ENCODE measurements at places on chromosomes 3 and 15.

DNA sequence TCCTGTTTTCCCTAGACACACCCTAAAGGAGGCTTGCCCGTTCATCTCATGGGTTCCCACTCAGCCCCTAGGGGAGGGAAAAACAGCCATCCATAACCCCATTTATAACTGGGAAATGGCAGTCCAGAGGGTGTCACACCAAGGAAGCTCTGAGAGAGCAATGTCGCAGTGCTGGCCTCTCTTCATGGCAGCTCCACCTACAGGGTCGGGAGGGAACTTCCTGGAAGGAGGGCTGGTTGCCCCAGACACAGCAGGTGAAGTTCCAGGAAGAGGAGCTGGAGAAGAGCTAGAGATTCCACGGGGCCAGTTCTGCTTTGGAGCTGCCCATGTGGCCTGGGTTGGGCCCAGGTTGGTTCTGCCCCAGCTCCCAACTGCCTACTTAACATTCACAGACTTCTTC, 22.3 kb upstream of the LINGO1 start:
- no peak for DNase-seq

GRCh38 chr3:119700269-119700919, 2.4 kb upstream of the CFAP91 start:
- DNase-seq, result no peak

DNA sequence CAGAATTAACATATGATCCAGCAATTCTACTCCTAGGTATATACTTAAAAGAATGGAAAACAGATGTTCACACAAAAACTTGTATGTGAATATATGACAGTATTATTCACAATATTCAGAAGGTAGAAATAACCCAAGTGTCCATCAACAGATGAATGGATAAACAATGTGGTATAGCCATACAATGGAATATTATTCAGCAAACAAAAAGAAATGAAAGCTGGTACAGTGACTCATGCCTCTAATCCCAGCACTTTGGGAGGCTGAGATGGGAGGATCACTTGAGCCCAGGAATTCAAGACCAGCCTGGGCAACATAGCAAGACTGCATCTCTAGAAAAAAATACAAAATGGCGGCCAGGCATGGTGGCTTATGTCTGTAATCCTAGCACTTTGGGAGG, 129.4 kb downstream of the RBPMS2 start:
- no peak for DNase-seq

DNA sequence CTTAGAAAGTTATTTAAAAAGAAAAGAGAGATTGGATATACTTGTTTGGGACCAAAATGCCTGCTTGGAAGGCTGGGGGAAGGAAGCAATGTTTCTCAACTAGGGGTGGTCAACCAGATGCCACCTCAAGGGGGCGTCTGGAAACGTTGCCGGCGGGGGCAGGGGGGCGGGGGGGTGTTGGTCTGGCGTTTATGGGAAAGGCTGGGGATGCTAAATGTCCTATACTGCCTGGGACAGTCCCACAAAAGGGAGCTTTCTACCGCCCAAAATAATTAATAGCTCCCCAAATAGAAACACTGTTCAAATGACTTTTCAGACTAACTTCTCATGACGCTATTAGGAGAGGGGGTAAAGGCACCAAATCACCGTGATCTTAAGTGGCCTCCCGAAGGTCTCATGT, 2.2 kb downstream of the POLG start:
- DNase-seq, result no peak

GRCh38 chr3:58640700-58641372, 25.7 kb downstream of the FAM3D start:
- peak; percentile 51 for DNase-seq

DNA sequence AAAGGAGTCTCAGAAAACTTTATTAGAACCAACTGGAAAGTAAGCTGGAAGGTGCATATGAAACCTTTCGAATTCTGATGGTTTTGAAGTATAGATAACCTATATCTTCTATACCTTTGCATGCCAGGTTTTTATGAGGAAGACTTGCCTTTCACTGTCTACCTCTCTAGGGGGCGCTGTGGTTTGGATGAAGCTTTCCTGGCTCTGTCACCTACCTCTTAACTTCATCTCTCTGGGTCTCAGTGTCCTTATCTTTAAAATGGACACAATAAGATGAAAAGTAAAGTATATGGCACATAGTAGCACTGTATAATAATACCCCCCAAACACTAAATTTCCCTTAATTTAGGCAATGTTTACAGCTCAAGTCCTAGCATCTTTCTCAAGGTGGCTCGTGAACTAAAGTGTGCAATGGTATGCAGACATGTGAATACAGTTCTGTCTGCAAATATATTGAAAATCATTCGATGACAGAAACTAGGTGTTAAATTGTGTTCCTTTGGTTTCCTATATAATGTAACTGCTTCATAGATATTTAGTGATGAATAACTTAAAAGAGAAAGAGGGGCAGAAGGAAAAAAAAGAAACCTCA, 314.3 kb downstream of the CHST2 start:
- no peak for DNase-seq

DNA sequence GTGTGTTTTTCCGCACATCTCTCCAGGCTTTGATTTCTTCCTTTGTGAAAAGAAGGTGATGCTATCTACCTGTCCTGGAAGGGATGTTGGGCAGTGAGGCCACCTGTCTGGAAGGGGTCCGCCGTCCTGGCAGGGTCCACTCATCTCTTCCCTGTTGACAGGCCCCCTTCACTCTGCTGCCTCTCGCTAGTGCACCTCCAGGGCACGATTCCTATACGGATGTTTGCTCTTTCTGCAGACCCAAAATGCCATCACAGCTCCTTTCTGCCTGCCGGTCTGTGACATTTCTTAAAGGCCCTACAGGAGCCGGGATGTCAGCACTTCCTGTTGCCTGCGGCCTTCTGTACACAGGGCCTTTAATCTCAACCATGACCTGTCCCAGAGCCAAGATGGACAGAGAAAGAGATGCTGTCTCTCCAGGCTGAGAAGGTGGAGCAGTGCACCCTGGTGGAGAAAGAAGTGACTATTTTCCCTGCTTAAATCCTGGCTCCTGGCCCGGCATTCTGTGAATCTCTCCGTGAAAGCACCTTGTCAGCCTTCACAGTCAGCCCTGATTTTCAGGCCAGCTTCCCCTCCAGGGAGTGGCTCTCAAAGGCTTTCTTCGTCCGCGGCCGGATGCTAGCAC, 7.4 kb downstream of the FAM3D start:
- no peak for DNase-seq

DNA sequence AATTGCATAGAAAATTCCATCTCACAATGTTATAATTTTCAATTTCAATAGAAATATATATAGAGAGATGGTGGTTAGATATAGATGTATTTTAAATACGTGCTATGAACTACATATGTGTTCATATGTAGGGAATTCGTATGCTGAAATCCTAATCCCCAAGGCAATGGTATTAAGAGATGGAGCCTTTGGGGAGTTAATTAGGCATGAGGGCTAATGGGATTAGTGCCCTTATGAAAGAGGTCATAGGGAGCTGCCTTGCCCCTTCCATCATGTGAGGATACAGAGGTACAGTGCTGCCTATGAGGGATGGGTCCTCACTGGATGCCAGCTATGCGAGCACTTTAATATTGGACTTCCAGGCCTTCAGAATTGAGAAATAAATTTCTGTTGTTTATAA, 79.6 kb upstream of the CCDC54 start:
- no peak for DNase-seq

- no peak for DNase-seq
These were observed 322.7 kb downstream of the SV2B start for GRCh38 chr15:91422797-91423196.

DNA sequence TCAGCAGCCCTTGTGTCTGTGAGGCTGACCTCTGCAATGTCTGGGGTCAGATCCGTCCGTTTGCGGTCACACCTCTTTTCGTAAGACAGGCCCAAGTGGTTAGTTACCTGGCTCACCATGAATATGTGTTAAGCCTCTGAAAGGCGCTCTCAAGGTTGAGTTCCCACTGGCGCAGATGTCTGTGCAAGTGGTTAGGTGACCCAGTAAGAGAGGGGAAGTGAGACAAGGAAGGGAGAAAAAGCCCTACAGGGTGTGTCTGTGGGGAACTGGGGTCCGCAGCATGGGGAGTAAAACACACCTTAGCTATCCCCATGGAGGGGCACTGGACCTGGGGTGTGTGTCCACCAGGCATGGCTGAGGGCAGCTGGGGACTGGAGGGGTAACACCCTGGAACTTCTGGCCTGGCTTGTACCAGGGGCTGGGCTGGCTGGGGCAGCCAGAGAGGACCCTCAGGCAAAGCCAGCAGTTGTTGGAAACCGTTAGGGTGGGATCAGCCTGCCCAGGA, 391.6 kb upstream of the PROK2 start:
- no peak for DNase-seq

DNA sequence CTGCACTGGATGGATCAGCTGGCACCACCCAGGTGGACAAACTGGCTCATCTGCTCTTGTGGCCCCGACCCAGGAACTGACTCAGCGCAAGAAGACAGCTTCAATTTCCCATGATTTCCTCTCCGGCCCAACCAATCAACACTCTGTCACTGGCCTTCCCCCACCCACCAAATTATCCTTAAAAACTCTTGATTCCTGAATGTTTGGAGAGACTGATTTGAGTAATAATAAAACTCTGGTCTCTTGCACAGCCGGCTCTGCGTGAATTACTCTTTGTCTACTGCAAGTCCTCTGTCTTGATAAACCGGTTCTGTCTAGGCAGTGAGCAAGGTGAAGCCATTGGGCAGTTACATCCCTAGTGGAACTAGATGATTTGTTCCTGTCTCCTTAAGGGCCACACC, 16.1 kb downstream of the BDH1 start:
- no peak for DNase-seq

DNA sequence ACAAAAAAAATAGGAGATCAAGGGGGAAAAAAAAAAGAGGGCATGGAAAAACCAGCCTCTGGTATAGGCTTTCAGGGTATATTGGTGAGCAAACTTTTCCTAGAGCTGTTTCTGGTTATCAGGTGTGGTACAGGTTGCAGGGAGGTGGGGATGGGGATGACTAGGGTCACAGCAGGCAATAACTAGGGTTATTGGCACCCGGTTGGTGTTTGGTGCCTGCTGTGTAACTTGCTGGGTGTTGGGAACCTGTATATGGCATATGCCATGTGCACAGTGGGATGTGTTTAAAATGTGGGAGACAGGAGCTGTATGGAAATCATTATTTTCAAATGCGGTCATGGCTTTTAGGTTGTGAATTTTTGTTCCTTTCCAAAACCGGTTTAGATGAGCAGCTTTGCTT, 119.2 kb downstream of the PTPRG start:
- DNase-seq, result no peak

DNA sequence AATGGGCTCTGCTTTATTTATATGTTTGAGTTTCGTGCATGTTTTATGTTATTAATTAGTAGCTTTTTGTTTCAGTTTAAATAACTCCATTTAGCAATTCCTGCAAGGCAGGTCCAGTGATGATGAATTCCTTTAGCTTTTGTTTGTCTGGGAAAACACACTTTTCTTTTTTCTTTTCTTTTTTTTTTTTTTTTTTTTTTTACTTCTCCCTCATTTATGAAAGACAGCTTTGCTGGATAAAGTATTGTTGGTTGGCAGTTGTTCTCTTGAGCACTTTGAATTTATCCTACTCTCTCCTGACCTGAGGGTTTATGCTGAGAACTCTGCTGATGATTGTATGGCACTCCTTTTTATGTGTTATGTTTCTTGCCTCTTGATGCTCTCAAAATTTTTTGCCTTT, 35.7 kb downstream of the TMEM39A start:
- DNase-seq, result no peak

DNA sequence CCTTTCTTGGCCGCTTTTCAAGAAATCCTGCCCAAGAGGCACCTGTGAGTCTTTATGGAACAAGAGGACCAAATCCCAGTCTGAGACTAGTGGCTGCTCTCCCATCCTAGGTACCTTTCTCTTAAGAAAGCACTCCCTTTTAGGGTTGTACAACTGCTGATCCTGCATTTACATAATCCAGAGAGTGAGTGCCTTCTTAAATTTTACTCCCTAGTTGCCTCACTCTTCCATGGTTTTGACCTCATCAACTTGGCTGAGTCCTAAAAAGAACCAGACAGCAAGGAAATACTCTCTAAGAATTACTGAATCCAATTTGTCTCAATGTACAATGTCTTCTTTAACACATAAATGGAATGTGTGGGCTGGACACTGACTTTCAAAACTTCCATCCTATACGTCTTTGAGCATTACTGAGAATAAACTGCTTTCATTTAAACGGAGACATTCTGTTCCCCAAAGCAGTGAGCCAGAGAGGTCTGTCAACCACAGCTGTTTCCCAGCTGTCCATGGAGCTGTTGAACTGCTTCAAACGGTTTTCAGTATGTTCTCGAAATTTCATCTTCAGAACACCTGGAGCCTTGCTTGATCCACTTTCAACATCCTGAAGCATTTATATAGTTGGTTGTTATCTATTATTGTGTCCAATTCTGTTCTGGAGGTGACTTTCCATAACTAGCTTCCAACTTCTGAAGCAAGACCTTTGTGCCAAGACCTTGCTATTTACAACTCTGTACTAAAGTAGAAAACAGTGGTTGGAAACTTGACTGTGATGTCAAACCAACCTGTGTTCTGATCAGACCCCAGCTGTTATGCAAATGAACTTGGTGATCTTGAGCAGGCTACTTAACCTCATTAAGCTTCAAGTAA, 179.1 kb downstream of the SLC9A9 start:
- DNase-seq, result no peak

- DNase-seq, result no peak
These were observed 69.4 kb downstream of the SRGAP3 start for GRCh38 chr3:9179826-9180763.

GRCh38 chr3:122962149-122962548, 65.4 kb downstream of the SEMA5B start:
- no peak for DNase-seq

GRCh38 chr15:42384597-42384996, 25.3 kb downstream of the CAPN3 start:
- DNase-seq, result no peak

- DNase-seq, result no peak
These were observed 177.9 kb upstream of the DPH6 start for GRCh38 chr15:35723852-35724251.

DNA sequence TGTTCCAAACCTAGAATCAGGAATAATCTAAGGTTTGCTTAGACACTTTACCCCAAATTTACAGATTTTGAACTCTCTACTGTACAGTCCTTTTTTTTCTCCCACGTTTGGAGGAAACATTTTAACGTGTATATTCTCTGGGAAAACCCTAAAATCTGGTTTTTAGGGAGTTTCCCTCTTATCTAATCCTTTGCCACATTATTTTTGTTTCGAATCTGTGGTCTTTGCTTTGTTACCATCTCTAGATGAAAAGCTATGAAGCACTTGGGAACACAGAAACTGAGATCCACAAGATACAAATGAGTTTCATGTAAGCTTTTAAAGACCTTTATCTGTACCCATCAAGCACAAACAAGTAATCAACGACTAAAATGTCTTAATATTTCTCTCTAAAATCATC, 41.3 kb downstream of the PLD1 start:
- DNase-seq, result no peak
